NCI-H2081 (cell line): ENCODE measurements at places on chromosomes 7 and 10.

GRCh38 chr7:106347229-106347833 is 62.5 kb upstream of the NAMPT start:
- DNase-seq, result no peak

- DNase-seq, result no peak
Observed at GRCh38 chr7:130154131-130154500, 51.1 kb downstream of the TMEM209 start.

- no peak for DNase-seq
Observed at GRCh38 chr10:97664282-97664850, 22.7 kb downstream of the AVPI1 start.

DNA sequence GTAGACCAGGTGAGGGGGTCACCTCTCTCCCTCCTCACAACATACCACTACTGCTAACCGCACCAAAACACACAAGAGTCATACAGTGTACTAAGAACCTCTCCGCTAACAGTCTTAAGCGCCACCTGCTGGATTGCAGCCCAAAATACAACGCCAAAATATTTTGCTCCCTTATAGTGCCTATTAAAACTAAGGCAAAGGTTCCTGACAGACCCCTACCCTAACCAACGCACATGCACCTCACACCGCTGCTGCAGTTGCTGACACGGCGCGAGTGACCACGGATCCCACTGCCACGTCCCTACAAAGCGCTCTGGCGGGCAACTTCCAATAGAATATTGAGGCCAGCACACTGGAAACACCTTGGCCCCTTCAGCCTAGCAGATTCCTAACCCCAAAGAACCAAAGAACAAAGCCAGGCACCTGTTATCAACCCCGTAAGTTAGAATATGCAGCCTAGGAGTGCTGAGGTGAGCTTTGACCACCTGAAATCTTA is 563.6 kb upstream of the SEMA3D start:
- peak; percentile 17 for DNase-seq

GRCh38 chr7:154777489-154777888 is 225.4 kb downstream of the PAXIP1 start:
- DNase-seq, result no peak

- DNase-seq, result no peak
Observed at GRCh38 chr7:70734411-70734810, 397.5 kb upstream of the GALNT17 start.

DNA sequence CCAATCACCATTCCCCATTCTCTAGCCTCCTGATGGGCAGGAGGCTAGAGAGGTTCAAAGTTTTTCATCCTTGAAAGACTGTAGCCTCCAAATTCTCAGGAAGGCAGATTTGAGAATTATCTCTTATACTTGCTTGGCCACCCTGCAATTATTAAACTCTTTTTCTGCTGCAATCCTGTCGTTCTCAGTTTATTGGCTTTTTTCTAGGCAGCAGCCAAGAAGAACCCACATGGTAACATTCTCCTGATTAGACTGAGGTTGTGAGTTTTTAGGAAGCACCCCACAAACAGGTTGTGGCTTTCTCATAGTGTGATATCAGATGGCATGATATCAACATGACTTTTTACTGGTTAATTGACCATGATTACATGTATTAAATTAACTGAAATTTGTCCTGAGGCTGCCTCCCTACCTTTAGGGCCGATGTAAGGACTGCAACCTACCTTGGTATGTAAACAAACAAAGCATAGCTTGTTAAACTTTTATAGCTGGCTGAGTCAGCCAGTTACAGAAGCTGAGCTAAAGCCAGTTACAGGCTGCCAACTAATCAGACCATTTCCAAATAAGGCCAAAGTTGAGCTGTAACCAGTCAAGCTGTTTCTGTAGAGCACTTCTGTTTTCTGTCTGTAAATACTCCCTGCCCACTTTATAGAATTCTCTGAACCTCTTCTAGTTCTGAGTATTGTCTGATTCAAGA is 3.2 kb upstream of the ZNF248 start:
- no peak for DNase-seq

- DNase-seq, result no peak
Observed at GRCh38 chr7:86788948-86789347, 145.2 kb downstream of the GRM3 start.

DNA sequence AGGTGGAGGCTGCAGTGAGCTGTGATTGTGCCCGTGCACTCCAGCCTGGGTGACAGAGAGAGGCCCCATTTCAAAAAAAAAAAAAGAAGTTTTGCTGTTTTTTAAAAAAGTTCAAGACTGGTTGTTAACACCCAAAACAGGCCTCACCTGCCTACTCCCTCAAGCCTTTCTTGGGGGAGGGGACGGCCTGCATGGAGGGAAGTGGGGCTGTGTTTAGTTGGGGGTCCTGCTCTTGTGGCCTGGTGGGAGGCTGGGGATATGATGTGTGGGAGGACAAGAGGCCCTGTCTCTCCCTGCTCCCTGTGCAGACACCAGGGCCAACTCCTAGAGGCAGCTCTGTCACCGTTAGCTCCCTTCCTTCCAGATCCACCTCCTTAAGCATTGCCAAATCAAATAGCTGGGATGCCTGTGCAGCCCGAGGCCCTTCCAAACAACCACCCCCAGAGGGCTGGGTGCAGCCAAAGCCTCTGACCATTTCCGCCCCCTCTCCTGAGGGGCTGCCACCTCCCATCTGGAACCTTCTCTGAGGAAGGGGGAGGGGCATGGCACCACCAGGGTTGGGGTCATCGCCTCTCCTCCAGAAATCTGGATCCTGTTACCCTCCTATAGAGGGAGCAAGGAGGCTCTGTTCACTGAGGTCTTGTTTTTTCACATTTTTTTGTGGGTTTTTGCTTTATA is 32.9 kb upstream of the ANKRD2 start:
- DNase-seq, result no peak

- DNase-seq, result no peak
Observed at GRCh38 chr10:3408603-3409365, 236.2 kb upstream of the PITRM1 start.

DNA sequence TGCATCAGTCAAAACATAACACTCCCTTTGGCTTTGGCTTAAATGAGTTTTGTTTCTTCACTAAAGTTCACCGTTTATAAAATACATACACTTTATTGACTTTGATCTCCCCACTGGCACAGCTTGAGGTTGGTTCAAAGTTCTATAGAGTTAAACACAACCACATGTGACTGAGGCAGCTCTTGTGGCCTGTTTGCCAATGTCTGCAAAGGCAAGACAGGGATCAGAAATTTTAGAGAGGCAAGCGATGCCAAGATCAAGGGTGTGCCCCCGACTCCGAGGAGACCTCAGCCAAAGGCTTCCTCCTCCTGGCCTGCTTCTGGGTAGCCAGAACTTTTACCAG is 129.8 kb upstream of the JCAD start:
- DNase-seq, result no peak

DNA sequence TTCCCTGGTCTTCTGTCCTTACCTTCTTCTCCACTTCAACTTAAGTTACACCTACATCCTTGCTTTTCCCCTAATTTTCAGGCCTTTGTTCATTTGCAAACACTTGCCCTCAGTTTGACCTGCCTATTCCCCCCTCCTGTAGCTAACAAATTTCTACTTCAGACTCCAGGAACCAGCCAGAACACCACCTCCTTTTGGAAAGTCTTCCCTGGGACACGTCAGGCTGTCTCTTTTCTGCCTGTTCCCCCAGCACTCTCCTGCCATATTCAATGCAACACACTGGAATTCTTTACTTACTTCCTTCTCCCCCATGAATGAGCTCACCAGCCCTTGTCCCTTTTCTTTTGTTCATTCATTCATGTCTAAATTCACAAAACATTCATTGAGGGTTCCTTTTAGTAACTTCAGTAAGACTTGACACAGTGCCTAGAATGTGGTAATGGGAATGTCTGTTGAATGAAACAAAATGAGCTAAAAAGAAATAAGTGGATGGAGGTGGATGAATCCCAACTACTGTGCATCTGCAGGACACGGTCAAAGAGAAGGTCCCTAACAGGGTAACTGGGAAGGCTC is 478.0 kb downstream of the KCNMA1 start:
- DNase-seq, result no peak

DNA sequence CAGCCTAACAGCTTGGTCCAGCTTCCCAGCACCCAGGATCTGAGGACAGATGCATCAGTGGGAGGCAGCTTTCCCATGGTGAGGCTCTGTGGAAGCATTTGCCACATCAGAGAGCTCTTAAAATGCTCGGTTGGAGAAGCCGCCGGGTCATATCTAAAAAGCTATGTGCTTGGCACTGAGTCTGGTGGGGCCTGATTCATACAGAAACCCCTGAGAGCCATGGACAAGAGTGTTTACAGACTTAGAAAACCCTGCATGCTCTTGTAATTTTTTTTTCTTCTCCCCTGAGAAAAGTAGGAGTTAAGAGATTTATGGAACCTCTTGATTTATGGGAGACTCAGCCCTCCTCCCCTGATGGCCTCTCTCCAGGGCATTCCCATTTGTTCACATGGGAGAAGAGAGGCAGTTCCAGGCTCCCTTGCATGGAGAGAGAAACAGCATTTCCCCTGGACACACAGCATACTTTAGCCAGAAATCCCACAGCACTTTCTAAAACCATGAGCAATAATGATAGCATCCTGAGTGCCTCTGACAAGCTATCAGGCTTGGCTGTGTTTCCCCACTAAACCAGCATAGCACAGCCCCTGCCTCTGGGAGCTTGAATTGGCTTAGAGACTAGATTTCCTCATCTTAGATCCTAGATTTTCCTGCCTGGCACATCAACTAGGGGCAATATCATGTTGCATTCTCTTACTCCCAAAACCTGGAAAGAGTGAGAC is 322.1 kb upstream of the AUTS2 start:
- DNase-seq, result no peak

DNA sequence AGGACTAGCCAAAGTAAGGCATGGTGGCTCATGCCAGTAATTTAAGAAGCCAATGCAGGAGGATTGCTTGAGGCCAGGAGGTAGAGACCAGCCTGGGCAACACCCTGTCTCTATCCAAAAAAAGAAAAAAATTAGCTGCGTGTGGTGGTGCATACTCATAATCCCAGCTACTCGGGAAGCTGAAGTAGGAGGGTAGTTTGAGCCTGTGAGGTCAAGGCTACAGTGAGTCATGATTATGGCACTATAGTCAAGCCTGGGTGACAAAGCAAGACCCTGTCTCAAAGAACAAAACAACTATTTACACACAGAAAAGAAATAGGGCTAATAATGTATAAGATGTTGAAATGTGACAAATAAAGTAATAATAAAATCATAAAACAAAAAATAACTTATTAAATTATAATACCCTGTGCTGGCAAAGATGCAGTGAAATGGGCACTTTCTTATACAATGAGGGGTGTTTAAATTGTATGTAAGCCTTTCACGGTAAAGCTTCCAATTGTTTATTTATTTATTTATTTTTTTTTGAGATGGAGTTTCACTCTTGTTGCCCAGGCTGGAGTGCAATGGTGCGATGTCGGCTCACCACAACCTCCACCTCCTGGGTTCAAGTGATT is 175.2 kb downstream of the TPST1 start:
- no peak for DNase-seq

DNA sequence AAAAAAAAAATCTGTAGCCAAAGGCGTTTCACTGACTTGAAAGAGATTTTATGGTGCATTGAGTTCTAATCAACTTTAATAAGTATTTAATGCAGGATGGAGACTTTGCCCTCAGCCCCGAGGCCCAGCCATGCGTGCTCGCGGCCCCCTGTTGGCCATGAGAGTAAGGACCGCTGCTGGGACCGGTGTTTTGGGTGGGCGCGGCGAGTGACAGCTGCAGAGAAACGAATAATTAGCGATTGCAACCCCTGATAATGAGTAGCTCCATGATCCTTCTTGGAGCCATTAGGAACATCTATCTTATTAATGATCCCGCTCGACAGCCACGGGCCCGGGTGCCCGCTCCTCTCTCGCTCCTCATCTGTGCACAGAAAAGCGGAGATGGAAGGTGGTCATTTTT is 347.4 kb downstream of the RPS24 start:
- DNase-seq, result no peak

GRCh38 chr10:126278851-126279250 is 109.4 kb downstream of the ADAM12 start:
- DNase-seq, result no peak

DNA sequence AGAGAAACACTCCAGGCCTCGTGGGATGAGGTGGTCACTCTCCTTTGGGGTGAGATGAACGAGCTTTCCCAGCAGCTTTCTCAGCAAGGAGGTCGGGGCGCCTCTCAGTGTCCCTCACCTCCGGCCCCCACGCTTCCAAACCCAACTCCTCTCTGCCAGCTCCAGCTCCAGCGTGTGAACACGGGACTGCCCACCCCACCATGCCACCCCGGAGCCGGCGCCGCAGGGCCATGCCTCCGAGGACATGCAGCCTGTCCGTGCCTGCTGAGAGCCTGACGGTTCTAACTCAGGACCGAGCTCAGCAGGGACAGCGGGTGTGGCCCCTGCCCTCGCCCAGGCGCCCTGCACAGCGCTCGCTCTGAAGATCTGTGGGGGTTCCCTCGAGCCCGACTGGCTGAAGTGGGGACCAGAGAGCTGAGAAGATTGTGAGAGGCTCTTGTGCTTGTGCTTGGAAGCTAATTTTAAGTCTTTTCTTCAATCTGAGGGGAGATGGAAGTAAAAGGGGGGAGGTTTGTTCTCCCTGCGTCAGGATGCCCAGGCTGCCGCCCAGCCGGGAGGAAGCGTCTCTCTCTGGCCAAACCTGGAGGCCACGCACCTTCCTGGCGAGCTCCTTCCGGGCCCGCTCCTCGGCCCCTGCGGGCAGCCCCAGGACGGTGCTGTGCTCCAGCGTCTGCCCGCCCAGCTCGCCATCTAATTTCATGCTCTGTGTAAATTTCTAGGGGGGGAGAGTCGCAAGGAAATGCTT is 5.1 kb upstream of the ADAM8 start:
- no peak for DNase-seq

DNA sequence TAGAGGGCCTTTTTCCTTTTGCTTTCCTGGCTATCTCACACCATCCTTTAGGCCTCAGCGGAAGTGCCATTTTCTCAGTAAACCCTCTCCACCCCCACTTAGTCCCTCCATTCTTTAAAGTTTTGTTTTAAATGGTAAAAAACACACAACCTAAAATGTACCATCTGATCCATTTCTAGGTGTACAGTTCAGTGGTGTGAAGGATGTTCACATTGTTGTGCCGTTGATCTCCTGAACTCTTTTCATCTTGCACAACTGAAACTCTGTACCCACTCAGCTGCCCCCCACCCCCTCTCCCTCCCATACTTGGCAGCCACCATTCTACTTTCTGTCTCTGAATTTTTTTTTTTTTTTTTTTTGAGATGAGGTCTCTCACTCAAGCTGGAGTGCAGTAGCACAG is 52.2 kb downstream of the SNX10 start:
- DNase-seq, result no peak

DNA sequence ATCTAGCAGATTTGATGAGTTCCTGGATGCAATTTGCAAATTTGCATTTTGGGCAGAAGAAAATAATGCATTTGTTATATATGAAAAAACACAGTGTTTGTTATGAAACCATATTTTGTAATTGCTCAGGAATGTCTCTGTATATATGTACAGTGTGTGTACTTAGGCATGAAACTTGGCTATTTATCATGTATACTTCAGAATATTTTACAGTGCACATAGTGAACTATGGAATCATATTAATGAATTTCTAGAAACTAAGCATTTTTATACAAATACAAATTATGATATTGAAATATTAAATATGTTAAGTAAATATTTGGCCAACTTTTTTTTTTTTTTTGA is 107.5 kb downstream of the TWIST1 start:
- DNase-seq, result no peak
